NCI-H1694 treated with DMSO at 0.1 percent for 48 hours (cell line): ENCODE measurements at places on chromosomes 6 and 20.

DNA sequence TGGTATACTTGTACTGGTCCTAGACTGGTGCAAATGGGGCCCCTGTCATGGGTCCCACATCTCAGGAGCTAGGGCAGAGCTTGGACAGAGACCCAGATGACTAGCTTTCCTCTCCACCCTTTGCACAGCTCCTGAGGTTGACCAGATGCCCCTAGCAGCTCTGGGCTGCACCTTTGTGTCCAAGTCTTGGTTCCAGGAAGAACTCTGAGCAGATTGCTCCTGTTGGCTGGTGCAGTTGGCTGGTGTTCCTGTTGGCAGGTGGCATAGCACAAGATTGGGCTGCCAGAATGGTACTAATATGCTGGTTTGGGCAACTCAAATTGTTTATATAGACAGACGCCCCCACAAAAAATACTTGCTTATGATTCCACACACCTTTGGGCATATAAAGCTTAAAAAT lies 89.4 kb upstream of the EZR start:
- DNase-seq = no peak

- no peak for DNase-seq
These were observed 44.7 kb downstream of the GSTA2 start for GRCh38 chr6:52718550-52718949.

- DNase-seq = no peak
These were observed 8.4 kb upstream of the NR2E1 start for GRCh38 chr6:108157234-108157980.

GRCh38 chr6:108179741-108180140 lies 13.9 kb downstream of the NR2E1 start:
- no peak for DNase-seq

- DNase-seq = no peak
These were observed 106.8 kb upstream of the HS3ST5 start for GRCh38 chr6:114449659-114450058.

DNA sequence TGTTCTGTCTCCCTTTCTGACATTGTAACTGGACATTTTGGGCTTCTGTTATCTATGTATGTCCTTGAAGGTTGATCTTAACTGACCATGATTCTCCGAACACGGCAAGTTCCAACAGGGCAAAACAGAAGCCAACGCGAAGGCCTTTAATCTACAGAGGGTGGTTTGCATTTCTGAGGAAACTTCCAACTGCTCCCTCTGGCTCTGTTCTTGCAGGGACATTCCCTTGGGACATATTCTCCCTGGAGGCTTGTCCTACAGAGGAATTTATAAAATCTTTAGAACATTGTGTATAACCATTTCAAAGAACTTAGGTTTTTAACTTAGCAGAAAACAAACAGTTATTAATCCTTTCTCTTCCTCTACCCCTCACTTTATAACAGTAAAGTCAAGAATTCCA lies 189.0 kb upstream of the CDYL start:
- no peak for DNase-seq

- no peak for DNase-seq
These were observed 12.4 kb downstream of the FRS3 start for GRCh38 chr6:41767112-41767833.

DNA sequence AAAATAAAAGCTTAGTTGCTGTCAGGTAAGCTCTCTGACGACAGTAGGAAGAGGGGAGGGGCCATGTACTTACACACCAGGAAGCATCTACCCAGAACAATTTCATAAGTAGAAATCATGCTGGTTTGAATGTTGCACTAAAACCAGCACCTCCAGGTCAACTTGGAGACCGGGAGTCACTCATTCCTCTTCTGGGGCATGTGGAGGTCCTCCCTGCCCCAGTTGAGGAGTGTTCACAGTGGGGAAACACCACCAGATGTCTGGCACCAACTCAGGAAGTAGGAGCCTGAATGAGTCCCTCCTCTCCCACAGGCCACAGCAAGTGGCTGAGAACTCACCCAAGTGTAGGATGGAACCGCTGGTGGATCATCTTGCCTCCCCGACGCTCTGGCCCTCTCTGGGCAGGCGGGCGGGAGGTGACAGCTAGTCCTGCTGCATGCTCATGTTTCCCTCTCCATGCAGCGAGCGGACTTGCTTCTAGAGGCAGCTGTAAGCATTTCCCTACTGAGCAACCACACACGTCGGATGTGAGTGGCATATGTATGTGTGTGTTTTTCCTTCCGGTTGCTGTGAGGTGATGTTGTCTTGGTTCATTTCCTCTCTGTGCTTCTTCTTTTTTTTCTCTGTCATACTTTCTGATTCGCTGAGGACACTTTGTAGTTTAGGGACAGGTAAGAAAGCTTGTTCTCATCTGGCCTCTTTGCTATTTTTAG lies 149.5 kb upstream of the NEDD9 start:
- no peak for DNase-seq

DNA sequence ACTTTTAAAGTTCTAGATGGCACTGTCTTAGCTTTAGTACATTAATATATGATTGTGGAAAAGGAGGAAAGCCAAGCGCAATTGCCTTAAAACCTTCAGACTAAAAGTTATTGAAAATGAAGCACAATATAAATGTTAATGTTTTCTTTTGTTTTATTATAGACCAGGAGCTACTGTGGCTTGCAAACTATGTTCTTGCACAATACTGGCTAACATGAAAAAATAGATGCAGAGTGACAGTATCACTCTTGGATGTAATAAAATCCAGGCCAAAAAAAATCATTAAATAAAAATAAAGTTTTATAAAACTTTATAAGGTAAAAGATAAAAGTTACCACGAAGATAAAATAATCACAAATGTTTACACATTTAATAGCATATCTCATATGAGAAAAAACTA lies 18.3 kb upstream of the PLN start:
- DNase-seq = no peak

GRCh38 chr6:16964553-16965499 lies 137.0 kb upstream of the STMND1 start:
- DNase-seq = peak; percentile 13

DNA sequence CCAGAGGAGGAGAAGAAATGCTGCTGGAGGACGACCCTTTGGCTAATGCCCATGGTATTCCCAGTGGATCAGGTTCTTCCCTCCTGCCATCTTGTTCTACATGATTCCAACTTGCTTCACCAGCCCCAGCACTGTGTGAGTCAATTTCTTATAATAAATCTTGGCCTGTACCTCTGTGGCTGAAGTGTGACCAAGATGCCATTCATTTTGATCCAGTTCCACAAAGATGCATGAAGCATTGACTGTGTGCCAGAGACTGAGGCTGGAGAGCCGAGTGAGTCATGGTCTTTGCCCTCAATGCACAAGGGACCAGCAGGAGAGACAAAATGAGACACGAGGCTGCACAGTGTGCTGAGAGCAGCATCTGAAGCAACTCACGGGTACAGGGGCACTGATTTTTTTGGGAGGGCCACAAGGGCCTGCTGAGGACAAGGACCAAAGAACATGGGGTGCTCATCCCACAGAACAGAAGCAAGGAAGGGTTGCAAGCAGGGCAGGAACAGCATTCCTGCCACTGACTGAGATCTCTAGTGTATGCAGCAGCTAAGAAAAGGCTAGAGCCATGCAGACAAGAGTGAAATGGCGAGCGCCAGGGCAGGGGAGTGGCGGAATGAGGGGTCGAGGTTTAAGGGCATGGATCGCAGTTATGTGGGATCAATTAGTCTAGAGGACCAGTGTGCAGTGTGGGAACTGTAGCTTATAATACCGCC lies 207.0 kb downstream of the THBS2 start:
- no peak for DNase-seq

DNA sequence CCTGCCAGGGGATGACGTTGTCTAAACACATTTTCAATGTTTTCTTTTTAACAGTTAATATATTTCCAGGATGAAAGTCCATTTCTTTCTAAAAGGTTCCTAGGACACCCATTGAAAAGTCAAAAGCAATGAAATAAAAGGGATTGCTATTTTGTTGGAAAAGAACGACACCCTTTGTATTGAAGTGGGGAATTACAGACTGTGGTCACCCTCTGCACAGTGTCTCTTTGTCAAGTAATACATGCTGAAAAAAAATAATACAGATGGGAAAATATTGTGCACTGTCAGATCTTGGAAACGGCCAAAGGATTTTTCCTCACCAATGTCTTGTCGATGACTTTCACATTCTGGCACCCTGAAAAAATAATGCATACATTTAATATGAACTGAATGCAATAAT lies 56.9 kb downstream of the HAO1 start:
- no peak for DNase-seq
